Stimulated activated CD4-positive, alpha-beta T cell treated with anti-CD3 and anti-CD28 coated beads, TNF-alpha, amount 100 ng/mL, for 4 hours (primary cell): ENCODE measurements at places on chromosomes 13 and 19.

GRCh38 chr19:38666663-38667511 lies 19.4 kb downstream of the ACTN4 start:
- no peak for DNase-seq

DNA sequence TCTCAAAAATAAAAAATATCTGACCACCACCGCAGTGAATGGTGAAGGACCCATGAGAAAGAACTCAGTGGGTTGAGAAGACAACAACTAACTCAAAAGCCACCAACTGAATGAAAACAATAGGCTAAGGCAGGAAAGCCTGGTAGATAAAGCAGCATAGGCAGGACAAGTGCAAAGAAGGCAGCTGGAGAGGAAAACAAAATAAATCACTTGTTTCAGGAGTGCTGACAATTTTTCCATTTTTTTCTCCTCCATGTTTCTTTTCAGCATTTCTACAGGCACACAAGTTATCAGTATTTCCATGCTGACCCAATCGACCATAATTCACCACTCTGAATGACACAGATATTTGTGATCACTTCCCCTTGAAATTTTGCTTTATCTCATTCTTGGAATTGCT lies 597.8 kb downstream of the LIG4 start:
- no peak for DNase-seq

DNA sequence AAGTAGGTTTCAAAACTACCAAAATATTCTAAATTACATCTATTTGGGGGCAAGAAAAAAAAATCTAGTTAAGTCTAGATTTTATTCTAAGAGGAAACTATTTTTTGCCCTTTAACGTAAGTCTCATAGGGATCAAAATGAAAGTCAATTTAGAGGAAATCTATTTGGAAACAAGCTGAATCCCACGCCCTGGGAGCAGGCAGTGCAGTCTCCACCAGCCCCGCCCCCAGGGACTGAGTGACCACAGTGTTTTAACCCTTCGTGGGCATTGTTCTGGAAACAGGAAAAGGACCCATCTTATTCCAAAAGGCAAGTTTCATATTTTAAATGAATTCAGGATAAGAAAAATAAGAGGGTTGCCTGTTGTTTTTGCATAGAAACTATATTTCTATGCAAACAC lies 209.7 kb downstream of the SPRY2 start:
- no peak for DNase-seq

DNA sequence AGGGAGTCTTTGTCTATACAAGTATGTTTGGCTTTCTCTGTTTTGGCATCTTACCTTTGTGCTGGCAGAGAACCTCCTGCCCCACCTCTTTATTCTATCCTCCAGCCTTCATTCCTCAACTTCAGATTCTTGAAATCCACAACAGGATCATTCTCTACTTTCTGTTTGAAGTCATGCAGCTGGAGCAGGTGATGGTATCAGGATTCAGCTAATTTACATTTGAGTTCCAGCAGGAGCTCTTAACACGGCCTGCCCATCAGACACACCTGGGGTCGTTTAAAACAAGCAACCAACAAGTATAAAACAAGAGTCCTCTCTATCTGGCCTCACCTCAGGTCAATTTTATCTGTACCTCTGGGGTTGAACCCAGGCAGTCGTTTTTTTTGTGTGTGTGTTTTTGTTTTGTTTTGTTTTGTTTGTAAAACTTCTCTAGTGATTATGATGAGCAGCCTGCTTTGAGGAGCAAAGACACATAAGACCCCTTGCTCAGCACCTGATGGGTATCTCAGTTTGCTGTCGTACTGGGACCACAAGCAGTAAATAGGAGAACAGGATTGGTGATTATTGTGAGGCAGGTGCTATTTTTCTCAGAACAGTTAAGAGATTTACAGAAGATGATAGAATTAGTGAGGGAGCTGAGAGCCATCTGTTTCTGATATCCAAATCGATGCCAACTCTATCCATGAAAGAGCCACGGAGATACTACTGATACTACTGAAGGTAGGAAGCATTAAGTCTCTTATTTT lies 78.4 kb downstream of the GPC6 start:
- DNase-seq = no peak

- DNase-seq = no peak
Observed at GRCh38 chr13:46565808-46566750, 13.1 kb downstream of the LRCH1 start.

DNA sequence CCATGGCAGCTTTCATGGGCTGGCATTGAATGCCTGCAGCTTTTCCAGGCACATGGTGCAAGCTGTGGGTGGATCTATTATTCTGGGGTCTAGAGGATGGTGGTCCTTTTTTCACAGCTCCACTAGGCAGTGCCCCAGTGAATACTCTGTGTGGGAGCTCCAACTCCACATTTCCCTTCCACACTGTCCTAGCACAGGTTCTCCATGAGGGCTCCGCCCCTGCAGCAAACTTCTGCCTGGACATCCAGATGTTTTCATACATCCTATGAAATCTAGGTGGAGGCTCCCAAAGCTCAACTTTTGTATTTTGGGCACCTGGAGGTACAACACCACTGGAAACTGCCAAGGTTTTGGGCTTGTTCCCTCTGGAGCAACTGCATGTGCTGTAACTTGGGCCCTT lies 450.6 kb downstream of the LMO7 start:
- DNase-seq = no peak

DNA sequence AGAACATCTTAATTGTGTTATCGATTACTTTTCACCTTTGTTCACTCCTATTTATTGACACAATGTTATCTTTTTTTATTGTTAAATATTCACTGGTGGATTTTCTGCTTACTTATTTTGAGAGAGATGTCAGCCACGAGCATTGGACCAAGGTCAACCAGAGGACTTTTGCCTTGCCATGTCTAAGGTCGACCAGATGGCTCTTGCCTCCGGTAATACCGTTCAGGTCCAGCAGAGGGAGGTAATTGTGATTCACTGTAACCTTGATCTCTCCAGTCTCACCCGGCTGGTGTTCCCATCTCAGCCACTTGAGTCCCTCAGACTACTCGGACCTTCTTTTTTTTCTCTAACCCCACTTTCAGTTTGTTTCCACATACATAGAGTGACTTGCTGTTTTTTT lies 1438.1 kb downstream of the UQCRFS1 start:
- no peak for DNase-seq

- no peak for DNase-seq
Observed at GRCh38 chr13:103403148-103403740, 337.0 kb upstream of the SLC10A2 start.

DNA sequence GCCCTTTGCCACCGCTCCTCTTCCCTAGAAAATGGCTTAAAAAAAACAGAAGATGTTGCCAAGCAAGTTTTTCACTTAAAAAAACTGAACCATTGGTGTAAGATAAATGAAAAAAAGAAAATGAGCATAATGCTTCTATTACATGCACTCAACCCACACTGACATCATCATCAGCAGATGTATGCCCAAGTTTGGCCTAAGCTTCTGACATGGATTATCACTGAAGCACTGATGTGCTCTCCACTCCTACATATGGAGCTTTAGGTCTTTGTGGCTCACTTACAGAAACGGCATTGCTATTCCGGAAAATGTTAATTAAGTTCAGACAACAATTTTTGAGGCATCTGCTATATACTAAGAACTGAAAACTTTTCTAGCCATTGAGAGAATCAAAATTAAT lies 8.0 kb downstream of the RXFP2 start:
- DNase-seq = no peak

DNA sequence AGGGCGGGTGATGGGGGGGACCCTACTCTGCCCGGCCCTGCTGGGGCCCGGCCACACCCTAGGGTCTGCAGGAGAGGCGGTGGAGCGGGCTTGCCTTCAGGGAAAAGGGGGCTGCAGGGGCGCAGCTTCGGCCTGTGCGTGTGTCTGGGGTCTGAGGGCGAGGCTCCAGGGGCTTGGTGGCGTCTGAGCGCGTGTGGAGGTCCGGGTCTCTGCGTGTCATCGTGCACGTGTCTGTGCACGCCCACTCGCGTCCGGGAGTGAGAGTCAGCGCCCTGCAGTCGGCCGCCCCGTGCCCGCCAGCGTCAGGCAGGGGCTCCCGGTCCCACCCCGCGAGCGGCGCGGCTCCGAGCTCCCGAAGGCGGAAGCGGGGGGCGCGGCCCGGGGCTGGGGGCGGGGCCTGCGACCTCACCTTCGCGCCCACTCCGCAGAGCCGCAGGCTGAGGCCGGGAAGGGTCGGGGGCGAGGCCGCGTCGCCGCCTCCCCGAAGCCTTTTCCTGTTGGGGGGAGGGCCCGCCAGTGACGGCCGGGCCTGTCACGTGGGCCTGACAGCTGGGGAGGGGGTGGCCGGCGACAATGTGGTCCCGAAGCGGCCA lies at the start of gene ARHGAP45:
Gene ARHGAP45, plus strand, starts transcription at position 420 of the 593 bp plus-strand sequence. CDS start 239 bp downstream, outside the sequence.
- peak; percentile 78 for DNase-seq

DNA sequence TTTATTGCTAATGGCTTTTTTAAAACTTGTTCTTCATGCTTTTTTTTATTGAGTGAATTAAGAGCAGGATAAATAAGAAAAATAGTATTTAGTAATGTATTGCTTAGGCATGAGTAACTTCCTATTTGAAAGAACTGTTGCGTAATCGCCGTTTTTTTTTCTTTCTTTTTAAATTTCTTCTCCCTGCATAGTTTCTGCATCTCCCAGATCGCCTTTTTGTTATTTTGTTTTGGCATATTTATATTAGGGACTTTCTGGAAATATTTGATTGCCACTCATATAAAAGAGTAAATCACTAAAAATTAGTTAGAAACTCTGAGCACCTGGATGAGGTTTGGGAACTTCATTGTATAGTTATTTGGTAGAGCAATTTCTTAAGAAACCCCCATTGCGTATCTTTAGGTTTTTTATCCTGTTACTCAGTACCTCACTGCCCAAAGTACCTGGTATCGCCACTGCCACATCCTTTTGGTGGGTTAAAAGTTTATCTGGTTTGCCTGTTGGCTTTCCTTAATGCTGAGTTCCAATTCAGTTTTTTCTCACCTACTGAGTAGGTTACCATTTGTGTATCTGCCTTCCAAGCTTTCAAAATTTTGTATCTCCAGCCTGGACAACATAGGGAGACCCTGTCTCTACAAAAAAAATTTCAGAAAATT lies 36.2 kb upstream of the LPAR6 start:
- DNase-seq = no peak

DNA sequence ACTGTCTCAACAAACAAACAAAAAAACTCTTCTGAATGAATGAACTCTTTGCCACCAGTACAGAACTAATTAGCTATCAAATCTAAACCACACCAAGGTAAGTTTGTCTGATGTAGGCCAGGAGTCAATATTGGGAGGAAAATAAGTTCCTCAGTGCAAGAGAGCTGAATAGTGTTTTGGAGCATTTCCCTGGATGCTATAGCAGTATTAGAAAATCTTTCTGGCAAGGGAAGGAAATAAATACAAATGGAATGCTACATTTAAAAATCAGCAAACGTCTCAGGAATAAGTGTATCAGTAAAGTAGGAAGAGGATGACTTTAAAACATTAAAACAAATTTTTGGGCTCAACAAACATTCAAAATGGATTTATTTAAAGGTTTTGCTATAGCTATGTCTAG lies 81.3 kb upstream of the TMTC4 start:
- no peak for DNase-seq

GRCh38 chr19:16380314-16380695 lies 55.7 kb downstream of the KLF2 start:
- DNase-seq = no peak

DNA sequence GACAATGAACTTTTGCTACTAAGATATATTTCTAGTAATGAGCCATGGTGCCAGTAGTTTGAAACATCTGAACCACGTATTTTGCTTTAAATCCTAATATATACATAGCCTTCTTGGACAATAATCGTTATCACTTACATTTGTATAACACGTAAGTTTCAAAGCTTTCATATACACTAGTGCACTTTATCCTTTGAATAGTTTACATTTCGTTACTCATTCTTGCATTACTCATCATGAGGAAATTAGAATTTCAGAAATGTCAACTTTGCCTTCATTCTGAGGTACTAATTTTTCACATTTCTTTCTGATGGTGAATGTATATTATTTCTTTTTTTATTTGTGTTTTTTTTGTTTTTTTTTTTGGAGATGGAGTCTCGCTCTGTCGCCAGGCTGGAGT lies 5.8 kb downstream of the KBTBD7 start:
- DNase-seq = no peak

DNA sequence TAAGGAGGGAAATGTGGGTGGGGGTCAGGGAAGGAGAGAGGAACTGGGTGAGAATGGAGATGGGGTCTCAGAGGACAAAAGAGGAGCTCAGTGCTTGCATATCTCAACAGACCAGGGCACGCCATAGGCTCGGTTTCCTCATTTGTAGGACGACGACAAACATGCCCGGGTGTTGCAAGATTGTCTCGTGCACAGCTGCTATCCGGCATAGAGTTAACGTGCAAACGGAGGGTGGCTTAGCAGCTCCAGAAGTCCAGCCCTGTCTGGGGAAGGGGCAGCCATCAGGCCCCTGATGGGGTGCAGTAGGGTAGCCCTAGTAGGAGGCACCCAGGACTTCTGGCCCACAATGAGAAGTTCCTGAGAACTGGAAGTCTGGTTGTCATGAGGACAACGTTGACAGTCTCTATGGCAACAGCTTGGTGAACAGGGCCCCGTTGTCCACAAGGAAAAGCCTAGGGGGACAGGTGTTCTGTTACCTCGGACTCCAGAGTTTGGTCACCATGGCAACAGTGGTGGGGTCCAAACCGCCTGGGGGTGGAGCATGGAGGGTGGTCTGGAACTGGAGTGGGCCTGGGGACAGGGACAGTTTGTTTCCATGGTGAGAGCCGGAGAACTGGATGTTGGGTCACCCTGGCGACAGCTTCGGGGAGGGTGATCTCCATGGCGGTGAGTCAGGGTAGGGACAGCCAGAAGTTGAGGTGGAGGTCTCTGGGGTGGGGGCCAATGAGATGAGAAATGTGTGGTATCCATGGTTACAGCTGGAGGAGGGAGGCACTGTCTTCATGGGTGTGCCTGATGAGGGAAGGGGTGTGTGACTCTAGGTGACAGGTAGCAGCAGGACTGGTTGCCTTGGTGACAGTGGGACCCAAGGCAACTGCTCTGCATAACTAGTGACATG lies 16.8 kb downstream of the TM6SF2 start:
- no peak for DNase-seq

DNA sequence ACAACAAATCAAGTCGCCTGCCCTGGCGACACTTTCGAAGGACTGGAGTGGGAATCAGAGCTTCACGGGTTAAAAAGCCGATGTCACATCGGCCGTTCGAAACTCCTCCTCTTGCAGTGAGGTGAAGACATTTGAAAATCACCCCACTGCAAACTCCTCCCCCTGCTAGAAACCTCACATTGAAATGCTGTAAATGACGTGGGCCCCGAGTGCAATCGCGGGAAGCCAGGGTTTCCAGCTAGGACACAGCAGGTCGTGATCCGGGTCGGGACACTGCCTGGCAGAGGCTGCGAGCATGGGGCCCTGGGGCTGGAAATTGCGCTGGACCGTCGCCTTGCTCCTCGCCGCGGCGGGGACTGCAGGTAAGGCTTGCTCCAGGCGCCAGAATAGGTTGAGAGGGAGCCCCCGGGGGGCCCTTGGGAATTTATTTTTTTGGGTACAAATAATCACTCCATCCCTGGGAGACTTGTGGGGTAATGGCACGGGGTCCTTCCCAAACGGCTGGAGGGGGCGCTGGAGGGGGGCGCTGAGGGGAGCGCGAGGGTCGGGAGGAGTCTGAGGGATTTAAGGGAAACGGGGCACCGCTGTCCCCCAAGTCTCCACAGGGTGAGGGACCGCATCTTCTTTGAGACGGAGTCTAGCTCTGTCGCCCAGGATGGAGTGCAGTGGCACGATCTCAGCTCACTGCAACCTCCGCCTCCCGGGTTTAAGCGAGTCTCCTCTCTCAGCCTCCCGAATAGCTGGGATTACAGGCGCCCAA lies at the start of gene LDLR:
Gene LDLR, plus strand, starts transcription at position 210 of the 760 bp plus-strand sequence. Its CDS starts 86 bp downstream, at position 296.
- DNase-seq = peak; percentile 61

- DNase-seq = no peak
Observed at GRCh38 chr19:56930647-56931535, 90.4 kb upstream of the PEG3 start.

- DNase-seq = peak; percentile 34
Observed at GRCh38 chr19:52237771-52238400, 31.5 kb upstream of the ZNF766 start.

GRCh38 chr13:33742321-33742720 lies 75.6 kb upstream of the RFC3 start:
- no peak for DNase-seq
